ENCODE measurements at places on chromosomes 6 and 20.

DNA sequence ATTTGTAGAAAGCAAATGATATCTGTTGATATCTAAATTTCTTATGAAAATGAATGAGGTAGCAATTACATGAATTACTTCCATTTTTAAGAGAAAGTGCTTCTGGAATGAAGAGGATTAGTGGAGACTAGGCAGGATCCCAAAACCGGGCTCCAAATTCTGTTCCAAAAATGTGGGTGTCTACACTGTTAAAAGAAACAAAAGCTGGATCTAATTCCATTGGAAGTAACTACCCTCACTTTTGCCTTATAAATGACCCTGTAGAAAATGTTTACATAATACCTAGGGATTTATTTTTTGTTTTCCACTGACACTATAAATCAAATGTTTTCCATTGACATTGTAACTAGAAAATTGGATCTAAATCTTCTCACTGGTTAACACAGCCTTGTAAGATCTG is 454.9 kb upstream of the JARID2 start:
- no peak for DNase-seq

DNA sequence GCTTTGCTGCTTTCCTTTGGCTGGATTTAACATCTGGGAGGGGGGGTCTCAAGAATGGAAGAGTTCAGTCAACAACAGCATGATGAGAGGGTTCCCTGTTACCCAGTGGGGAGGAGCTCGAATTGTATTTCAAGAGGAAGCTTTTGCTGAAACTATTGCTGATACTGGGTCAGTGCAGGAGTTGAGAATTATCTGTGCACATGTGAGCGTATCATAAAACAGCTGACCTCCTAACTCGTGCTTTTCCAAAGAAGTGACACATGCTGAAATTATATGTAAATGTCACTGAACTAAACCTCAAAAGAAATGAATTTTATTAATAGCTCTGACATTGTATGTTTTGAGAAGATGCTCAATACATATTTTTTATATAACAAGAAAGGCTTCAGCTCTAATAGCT is 96.3 kb downstream of the PHF3 start:
- no peak for DNase-seq

GRCh38 chr6:106490030-106490429 is 129.5 kb downstream of the CRYBG1 start:
- DNase-seq, result no peak

GRCh38 chr6:111428811-111429210 is 54.2 kb downstream of the REV3L start:
- no peak for DNase-seq

Measured in cerebellar cortex (tissue), 1 donor.